ENCODE measurements at places on chromosomes 12 and 14.

DNA sequence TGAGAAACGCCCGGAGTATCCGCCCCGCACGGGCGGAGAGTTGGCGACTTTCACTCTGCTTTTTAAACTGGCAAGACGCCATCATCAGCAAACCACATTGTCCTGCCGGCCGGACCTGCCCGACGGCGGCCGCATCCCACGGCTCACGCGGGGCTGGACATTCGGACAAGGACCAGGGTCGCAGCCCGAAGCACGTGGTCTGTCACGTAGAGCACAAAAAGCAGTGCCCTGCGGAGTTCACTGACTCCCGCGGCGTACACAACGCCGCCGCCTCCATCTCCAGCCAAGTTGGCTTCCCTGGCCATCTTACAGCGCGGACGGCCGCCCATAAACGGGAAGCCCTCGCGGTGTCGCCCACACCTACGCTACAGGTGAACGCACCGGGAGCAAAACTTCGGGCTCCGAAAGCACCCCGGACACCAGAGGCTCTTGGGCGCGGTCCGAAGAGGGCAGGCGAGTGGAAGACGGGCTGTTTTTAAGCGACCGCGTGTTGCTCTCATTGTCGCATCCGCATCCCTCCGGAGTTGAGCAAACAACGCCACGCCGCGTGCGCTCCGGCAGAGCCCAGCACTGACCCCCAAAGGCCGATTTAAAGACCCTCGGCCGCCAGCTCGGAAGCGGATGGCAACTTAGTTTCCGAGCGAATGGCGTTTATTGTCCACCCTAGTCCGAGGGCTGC is 966 bp downstream of the SINHCAF start:
- DNase-seq: peak; percentile 41

DNA sequence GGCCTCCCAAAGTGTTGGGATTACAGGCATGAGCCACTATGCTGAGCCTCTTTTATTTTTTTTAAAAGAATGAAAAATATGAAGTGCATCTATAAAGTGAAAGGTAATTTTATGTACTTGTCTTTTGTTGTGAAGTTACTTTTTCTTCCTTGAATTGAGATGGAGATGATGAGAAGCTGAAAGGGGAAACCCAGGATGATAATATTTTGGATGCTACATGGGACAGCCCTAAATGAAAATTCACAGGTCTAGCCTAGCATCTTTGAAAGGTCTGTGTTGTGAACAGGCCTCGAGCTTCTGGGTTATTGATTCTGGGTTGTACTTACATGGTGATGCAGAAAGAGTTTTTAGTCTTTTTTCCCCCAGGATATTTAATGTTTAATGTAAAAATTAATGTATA is 14.6 kb downstream of the DIP2B start:
- no peak for DNase-seq

GRCh38 chr14:104093366-104094055 is 8.0 kb downstream of the ASPG start:
- no peak for DNase-seq

- DNase-seq: no peak
Observed at GRCh38 chr12:79944565-79944964, 9.7 kb upstream of the PPP1R12A start.

DNA sequence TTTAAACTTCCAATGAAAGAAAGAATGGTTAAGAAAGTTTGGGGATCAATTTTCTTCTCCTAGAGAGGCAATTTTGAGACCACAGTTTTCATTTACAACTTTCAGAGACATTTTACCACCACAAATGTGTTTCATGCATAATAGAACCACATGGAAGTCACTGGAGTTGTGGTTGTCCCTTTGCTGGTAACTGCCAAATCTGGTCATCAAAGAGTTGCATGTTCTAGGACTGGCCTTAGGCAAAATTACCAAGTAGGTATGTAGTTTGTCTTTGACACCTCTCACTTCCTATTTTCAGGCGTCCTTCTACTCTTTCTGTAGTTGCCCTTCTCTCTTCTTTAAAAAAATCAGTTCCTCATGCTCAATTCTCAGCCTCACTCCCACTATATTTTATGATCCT is 54.3 kb upstream of the TMX1 start:
- DNase-seq: no peak

DNA sequence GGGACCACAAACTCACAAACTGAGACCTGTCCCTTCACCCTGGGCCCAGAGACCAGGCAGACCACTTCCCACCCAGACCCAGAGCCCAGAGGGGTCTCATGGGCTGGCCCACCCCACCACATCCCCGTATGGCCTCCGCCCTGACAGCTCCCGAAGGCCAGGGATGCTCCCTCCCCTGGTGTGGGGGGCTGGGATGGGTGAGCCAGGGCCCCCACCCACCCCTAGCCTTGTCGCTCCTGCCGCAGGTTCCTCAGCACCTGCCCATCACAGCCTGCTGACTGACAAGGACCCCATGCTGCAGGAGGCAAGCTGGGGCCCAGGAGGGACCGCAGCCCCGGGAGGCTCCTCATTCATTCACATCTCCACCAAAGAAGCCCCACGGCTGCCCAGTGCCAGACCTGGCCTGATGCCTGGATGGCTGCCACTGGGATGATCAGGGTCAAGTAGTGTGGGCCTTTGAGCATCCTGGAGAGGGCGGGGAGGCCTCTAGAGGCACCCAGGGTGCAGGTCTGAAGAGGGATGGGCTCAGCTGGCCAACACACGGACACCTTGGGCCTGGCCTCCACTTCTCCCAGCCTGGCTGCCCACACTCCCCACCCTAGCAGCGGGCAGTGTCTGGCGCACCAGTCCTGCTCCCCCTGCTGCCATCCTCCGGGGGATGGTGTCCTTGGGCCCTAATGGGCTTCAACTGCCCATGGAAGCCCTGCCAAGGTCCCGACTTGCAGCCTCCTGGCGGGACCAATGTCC is 24.7 kb upstream of the GPR132 start:
- no peak for DNase-seq

DNA sequence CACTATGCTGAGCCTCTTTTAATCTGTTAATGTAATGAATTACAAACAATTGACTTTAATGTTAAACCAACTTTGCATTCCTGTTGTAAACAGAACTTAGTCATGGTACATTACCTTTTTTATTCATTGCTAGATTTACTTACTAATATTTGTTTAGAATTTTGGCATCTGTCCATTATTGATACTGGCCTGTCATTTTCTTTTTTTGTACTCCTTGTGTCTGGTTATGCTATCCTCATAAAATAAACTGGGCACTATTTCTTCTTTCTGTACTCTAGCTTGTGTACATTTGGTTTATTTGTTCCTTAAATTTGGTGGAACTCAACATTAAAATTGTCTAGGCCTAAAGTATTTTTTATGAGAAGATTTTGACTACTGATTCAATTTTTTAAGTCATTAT is 32.1 kb downstream of the SPATA7 start:
- DNase-seq: no peak

DNA sequence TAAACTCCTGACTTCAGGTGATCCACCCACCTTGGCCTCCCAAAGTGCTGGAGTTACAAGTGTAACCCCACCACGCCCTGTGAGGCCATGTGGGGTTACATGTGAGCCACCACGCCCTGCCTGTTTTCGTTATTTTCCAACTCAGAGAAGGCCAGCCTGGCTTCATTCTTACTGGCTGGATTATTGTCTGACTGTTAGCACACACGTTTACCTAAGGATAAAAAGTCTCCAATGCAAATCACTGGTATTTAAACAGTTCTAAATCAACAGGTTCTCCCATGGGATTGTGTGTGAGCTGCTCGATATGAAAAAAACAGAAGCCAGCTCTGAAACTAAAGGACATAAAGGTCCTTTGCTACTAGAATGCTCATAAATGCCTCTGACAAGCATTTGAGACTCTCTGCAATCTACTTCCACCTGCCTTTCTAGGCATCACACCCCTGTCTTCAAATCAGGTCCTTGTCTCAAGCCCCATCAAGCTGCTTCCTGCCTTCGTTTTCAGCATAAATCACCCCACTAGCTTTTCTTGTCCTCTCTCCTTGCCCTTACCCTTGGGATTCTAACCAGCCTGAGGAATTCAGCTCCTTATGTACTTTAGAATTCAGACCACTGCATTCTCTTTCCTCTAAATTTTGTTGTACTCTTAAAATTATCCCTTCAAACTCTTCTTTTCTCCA is 265.0 kb downstream of the DUSP6 start:
- DNase-seq: no peak

DNA sequence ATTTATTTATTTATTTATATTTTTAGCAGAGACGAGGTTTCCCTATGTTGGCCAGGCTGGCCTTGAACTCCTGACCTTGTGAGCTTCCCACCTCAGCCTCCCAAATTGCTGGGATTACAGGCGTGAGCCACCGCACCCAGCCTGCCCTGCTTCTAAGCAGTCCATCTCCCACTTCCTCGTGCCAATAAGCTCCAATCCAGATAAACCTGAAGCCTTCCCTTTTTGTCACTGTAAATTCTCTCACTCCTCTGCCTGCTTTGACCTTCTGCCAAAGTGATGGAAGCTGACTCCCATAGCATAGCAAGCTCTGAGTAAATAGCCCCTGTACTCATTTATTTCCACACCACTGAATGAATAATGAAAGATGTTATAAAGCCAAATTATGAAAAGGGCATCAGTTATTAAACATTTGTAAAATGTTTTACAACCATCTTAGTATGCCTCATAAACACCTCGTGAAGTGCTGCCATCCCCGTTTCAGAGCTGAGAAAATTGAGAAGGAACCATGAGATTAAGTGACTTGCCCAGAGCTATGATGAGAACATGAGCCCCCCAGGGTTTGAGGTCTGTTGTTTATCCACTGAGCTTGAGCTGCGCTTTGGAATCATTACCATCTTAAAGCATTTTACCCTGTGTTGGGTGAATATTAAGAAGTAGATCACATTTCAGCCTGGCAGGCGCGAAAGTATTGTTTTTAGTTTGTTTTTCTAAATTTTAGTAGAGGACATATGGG is 30.4 kb downstream of the MANSC1 start:
- no peak for DNase-seq

GRCh38 chr14:105738638-105739037 is 212.3 kb downstream of the TMEM121 start:
- DNase-seq: no peak

GRCh38 chr14:101873991-101874390 is 90.4 kb upstream of the DYNC1H1 start:
- DNase-seq: no peak

- DNase-seq: no peak
Observed at GRCh38 chr14:79363291-79363690, 848.0 kb downstream of the DIO2 start.

DNA sequence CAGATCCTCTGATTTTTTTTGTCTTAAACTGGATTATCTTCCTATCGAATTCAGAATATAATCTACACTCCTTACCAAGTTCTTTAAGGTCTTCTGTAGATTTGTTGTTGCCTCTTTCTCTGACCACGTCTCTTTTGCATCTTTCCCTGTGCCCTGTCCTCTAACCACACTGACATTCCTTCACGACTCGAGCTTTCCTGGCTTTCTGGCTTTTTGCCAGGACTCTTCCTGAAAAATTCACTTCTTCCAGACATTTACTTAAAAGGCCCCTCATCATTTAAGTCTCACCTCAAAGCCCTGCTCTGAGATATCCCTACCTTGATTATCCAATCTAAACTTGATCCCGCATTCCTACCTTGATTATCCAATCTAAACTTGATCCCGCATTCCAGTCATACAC is 422.3 kb upstream of the DCN start:
- no peak for DNase-seq

GRCh38 chr14:85214471-85214870 is 315.5 kb upstream of the FLRT2 start:
- no peak for DNase-seq

DNA sequence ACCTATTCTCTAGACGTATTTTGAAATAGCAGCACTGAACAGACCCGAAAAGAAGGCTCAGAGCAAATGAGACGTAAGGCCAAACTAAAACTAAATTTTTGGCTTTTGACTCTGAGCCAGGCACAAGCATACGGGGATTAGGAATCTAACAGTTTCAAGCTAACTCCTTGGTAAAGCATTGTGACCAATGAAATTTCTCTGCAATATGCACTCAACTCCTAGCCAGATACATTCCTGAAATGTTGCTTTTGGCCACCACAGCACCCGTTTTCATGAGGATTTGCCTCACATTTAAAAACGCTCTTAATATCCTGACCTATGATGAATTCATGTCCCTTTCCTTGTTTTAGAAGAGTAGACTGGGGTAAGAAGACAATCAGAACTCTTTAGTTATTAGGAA is 53.1 kb upstream of the NPFF start:
- DNase-seq: no peak

- DNase-seq: no peak
Observed at GRCh38 chr12:11741434-11742092, 92.1 kb downstream of the ETV6 start.

DNA sequence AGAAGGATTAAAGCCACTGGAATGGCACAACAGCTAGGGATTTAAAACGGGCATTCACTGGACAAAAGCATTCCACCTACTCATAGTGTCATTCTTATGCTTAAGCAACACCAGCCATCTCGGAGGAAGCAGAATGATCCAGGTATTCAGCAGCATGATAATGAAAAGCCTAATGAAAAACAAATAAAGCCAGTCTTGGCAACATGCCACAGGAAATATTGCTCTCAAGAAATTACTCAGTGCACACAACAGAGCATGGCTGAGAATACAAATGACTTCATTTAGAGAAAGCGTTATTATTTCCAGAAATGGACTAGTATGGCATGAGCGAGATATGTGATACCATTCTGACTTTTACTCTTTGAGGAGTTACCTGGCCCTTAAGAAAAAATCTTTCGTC is 442.2 kb downstream of the APAF1 start:
- no peak for DNase-seq

DNA sequence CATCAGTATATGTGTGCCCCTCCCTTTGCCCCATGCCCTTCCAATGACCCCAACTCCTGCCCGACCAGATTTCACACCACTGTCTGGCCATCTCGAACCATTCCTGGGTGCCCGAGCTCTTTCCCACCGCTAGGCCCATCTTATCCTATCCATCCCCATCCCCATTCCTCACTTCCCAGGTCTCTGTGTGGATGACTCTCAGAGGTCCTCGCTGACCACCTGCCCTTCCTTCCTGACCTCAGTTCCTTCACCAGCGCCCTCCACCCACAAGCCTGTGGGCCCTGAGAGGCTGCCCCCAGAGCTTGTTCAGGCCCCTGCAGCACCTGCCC is 49.1 kb downstream of the CYP46A1 start:
- no peak for DNase-seq
